ENCODE measurements at places on chromosomes 3 and 15.

DNA sequence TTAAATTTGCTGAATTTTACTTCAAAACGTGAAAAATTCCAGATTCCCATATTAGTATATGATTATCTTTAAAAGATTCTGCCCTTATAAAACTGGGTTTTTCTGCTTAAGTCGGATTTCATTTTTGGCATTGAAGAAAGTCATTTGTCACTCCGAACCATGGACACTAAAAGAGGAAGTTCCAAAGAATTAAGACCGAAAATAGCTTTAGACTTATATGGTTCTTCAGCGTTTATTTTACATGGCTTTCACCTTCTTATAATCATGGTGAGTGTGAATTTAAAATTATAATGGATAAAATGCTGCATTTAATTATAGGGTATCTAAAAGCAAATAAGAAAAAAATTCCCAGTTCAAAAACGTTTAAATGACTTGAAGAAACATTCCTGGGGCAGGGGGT lies 1.0 kb downstream of the C3orf38 start:
- DNase-seq, result no peak

DNA sequence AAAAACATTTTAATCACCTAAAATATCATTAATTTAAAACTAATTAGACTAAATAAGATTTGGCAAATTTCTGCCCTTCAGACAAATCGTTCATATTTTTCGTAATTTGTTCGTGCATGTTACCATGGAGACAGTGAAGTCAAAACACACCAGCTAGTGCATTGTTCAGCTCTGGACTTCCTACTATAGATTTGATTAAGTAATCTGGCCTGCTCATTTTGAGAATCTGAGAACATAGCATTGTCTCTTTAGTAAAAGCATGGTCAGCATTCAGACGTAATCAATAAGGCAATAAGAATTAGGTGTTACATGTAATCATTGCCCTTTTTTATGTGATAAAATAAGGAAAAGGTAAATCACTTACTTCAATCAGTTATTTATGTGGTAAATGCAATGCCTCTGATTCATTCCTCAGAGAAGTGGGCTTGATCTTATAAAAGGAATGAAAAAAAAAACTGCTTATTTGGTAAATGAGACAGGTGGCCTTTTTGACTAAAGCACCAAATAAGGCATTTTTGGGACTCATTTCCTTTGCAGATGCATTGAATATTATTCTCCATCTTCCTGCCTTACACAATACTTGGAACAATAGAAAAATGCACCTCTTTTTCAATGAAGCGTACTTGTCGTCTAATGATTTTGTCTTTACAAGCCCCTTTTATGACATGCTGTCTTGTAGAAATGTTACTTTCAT lies 84.5 kb upstream of the FNDC3B start:
- peak; percentile 87 for DNase-seq

- no peak for DNase-seq
Measured at GRCh38 chr15:74383695-74384565, 16.5 kb upstream of the CYP11A1 start.

DNA sequence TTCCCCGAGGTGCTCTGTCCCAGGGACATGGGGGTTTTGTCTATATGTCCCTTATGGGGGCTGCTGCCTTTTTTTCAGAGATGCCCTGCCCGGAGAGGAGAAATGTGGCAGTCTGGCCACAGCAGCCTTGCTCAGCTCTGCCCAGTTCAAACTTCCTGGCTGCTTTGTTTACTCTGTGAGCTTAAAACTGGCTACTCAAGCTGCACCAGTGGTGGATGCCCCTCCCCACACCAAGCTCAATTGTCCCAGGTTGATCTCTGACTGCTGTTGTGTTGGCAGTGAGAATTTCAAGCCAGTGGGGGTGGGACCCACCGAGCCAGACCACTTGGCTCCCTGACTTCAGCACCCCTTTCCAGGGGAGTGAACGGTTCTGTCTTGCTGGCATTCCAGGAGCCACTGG lies 188.9 kb downstream of the STXBP5L start:
- no peak for DNase-seq

DNA sequence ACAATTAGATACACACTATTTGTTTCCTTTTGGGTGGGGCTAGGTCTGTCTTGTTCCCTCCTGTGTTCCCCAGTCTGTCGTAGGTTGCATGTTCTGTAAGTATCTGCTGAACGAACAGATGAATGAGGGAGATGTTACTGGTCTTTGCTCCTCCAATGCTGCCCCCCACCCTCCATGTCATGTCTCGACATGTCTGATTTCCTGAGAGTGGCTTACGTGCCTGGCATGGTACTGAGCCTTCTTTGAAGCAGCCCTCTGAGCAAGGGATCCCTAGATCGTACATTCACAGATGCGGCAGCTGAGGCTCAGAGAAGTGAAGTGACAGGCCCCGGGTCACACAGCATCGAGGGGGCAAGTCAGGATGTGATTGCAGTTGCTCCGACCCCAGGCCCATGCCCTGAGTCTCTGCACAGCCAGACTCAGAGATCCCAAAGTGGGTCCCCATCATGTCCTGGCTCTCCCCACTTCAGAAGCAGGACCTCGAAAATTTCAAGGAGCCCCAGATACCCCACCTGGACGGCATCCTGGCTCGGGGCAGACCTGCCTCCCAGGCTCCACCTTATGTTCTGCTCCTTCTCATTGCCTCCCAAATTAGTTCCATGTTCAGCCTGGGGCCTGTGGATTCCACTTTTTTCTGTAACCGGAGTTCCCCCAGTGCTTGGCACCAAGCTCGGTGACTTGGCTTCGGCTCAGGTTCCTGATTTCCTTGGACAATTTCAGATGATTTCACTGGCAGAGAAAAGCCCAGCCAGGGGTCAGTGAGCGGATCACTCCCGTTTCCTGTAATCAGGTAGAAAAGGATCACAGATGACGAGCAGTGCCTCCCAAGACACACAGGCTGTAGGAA lies 24.7 kb downstream of the GOLGA6L2 start:
- DNase-seq, result peak; percentile 1

- DNase-seq, result no peak
Measured at GRCh38 chr3:97938444-97938843, 33.8 kb downstream of the RIOX2 start.

DNA sequence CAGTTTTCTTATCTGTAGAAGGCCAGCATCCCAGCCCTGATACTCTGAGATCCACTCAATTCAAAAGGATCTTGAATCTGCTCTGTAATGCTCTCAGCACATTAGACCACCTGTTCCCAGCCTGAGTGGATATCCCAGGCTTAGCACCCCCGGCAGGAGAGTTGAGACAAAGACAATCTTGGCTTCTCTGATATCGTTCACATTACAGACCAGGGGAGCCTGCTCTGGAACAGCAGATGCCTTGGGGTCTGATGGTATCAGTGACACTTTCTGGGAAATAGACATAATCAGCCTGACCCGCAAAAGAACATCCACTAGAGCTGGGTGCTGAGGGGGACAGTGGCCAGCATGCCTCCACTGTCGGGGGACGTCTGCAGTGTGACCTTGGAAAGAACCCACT lies 70.6 kb downstream of the BDH1 start:
- DNase-seq, result no peak

DNA sequence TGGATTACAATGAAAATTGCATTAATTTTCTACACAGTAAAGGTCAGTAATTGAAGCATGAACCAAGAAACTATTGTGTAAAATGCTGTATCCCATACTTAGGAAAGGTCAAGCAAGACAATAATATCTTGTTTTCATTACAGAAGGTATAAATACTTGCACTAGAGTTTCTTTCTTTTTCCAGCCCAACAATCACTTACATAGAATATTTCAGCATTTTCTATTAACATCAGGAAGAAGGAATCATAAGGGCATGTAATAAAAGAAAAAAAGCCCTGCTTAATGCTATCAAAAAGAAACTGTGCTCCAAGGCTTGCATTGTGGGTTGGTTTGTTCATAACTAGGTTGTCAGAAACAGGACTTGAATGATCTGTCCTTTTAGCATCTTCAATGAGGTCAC lies 215.1 kb downstream of the MCTP2 start:
- no peak for DNase-seq

- DNase-seq, result no peak
Measured at GRCh38 chr15:67177752-67178151, 76.7 kb downstream of the AAGAB start.

- no peak for DNase-seq
Measured at GRCh38 chr15:79195802-79196201, 86.7 kb upstream of the ANKRD34C start.

DNA sequence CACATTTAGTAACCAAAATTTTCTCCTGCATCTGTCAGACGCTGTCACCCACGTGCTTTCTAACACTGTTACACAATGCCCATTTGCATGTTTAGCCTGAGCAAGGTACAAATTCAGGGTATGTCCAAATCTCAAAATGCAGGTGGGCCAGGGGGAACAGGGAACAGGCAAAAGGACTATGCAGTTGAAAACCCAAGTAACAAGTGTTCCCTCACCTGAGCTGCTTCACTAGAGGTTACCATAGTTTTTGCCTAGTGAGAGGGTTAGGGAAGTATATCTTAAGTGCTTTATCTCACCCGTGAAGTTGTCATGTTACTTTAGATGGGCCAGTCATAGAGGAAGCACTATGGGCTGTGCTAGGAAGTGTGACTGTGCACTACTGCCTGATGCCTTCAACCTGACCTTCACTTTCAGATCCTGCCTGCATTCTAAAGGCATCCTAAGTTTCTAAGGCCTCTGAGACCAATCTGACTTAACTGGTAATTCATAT lies 6.0 kb upstream of the TMEM87A start:
- DNase-seq, result no peak

- no peak for DNase-seq
Measured at GRCh38 chr3:184240384-184241140, 8.2 kb downstream of the ALG3 start.

GRCh38 chr3:187889601-187890404 lies 144.5 kb upstream of the BCL6 start:
- no peak for DNase-seq

GRCh38 chr3:75332794-75333193 lies 331.3 kb upstream of the FRG2C start:
- DNase-seq, result no peak

GRCh38 chr3:197974016-197974415 lies 14.0 kb downstream of the LMLN start:
- DNase-seq, result no peak

DNA sequence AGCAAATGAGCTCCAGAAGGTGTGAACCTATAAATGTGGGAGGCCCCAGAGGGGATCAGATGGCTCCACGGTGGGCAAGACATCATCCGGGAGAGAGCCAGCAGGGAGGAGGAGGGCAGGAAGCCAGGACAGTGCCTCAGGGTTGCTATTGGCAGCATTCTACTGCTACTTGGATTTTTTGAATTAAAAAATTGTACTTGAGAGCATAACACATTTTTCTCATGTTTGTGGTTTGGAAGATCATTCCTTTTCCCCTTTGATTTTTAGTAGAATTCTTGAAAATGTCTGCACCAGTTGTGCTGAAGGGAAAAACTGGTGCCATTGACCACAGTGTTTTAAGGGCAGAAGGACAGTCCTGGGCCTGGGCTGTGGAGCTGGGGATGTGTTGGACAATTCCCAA lies 59.2 kb downstream of the LYZL4 start:
- no peak for DNase-seq

GRCh38 chr3:86420990-86421739 lies 569.8 kb downstream of the VGLL3 start:
- no peak for DNase-seq

DNA sequence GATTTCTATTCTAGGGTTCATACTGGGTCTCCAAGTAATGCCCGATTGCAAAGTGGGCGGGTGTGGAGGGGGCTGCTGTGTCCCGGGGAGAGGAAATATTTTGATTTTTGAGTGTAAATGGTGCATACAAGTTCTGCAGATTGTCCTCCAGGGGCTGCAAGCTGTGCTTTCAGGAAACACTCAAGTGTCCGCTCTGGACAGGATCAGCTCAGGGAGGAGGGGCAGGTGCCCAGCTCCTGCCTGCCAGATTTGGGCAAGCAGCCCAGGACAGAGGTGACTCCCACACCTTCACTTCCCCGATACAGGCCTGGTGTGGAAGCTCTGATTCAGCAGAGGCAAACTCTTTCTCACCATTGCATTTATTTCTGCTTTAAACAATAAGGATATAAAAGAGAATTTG lies 142.7 kb downstream of the ALDH1A2 start:
- no peak for DNase-seq

GRCh38 chr3:159839561-159840379 lies 148.9 kb upstream of the IL12A start:
- peak; percentile 83 for DNase-seq

DNA sequence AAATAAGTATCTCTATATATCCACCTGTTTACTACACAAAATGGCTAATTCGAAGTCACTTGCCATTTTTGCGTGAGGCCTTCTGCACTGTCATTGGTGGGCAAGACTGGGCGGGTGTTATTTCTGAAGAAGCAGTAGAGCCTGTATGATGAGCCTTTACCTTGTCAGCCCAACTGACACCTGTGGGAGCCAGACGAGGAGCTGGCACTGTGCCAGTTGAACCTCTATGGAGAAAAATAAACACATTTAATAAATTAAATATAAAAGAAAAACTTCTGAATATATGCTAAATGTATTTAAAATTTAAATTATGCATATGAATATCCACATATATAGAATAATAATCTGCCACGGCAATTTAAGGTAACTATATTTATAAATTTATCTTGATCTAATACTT lies 109.9 kb downstream of the SCAPER start:
- no peak for DNase-seq

DNA sequence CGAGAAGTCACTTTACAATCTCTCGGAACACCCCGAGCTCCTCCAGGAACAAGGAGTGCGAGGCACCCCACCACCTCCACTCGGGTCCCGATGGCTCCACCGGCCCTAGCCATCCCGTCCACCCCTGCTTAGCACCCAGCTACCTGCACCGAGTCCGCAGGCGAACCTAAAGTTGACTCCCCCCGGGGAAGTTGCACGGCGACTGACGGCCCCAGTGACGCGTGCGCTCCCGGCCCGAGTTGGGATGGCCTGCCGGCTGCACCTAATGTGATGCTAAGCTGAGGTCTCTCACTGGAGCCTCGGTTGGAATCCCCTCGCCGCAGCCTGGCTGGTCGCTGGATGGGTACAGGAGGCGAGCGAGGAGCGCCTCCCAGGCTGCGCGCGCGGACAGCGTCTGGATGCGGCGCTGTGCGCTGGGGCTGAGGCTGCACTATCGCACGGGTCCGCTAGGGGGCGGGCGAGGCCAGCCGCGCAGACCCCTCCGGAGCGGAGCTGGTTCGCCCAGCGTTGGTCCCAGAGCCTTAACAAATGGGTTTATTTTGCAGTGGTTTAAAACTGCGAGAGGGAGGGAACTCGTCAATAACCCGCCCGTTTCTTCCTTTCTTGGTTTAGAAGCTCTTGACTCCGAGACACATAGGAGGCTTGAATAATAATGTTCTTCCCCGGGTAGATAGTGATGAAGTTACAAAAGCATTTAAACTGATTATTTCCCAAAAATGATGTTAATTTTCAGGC lies at the start of gene OXTR:
OXTR (minus strand) TSS at position 526 of the 735 bp plus-strand sequence. CDS start 1,426 bp downstream, outside the sequence.
- DNase-seq, result peak; percentile 57

DNA sequence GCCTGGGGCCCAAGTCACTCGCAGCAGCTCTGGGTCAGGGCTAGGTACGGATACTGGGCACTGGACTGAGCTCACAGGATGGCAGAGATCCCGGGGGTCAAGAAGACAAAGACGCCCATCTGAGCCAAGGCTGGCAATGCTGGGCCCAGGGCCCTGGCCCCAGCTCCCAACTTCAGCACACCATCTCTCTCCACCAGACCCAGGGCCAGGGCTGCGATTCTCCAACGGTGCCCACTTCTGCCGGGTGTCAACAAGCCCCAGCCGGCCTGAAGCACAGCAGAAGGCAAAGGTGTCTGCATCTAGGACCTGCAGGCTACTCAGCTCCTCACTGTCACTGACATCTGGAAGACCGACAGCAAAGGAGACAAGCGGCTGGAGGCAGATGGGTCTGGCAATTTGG lies 8.6 kb downstream of the WDR73 start:
- no peak for DNase-seq

- DNase-seq, result no peak
Measured at GRCh38 chr3:15728766-15729165, 69.0 kb downstream of the ANKRD28 start.

GRCh38 chr3:55782351-55782750 lies 295.2 kb upstream of the WNT5A start:
- DNase-seq, result no peak

All from spinal cord (tissue), 10 donors.